ENCODE measurements at places on chromosomes 1 and 21. TPM values are rescaled to one million over a fixed set of nuclear protein-coding genes. Genes with fewer than 3 reads are reported as not detected.

The LHX8 gene
- total RNA-seq: not detected

The CDC73 gene
- total RNA-seq: 66.9 TPM

The NUP210L gene
- total RNA-seq: not detected

The HFM1 gene
- total RNA-seq: 1.6 TPM

The MEF2D gene
- 78.0 TPM for total RNA-seq

The PDE4B gene
- 5.7 TPM for total RNA-seq

The L1TD1 gene
- not detected for total RNA-seq

The DNAJC6 gene
- total RNA-seq: 4.3 TPM

The OR2T11 gene
- not detected for total RNA-seq

DNA sequence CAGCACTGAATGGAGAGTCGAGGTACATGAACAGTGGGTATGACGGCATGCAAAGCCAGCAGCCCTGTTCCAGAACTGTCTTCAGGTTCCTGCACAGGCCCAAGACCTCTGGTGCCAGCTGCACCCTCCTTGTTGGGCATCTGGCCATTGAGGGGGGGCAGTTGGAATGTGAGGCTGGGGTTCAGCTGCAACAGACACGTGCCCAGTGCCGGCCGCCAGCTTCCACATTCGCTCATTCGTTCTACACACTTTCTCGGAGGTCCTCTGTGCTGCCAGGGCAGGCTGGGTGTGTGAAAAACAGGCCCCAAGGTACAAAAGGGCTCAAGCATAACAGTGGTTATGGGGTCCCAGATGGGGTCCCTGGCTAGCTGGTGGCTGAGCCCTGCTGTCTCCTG is 37.9 kb upstream of the SLC19A1 start:
- DNase-seq: no peak
- no peak overlapping the region for H3K4me3 ChIP-seq
- no peak overlapping the region for H3K27ac ChIP-seq
- H3K36me3 ChIP-seq: no peaks in the 10 kb centered on the region

DNA sequence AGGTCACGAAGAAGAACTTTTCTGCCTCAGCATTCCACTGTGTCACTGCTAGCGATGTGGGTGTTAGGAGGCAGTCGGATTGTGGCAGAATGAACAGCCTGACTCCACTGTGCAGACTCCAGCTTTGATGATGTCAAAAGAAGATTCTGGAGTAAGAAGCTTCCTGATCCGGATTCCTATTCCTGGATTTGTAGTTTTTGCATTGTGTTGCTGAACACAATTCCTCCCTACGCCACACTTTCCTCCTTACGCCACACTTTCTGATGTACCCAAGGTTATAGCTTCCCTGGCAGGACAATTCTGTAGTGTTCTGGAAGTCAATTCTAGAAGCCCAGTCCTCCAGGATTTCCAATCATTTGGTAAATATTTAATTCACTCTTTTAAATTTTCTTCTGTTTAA is 665.2 kb upstream of the ADGRL2 start:
- H3K4me1 ChIP-seq: no peaks in the 10 kb centered on the region
- no peak for DNase-seq
- H3K27me3 ChIP-seq: no peaks in the 10 kb centered on the region
- no peaks in the 10 kb centered on the region for H3K36me3 ChIP-seq

DNA sequence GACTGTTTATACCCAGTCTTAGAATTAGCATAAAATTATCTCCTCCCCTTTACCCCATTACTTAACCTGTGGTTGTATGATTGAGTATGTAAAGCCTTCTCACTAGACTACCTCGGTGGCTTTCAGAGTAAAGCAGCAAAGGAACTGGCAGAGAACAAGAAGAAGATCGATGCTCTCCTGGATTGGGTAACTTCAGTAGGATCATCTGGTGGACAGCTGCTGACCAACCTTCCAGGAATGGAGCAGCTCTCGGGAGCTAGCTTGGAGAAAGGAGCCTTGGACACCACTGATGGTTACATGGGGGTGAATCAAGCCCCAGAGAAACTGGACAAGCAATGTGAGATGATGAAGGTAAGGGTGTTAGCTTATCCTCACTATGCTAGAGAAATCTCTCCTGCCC is 138.6 kb upstream of the BMP8A start:
- no peaks in the 10 kb centered on the region for H3K27me3 ChIP-seq
- no peaks in the 10 kb centered on the region for H3K4me1 ChIP-seq
- no peak for DNase-seq
- no peak overlapping the region for H3K4me3 ChIP-seq

DNA sequence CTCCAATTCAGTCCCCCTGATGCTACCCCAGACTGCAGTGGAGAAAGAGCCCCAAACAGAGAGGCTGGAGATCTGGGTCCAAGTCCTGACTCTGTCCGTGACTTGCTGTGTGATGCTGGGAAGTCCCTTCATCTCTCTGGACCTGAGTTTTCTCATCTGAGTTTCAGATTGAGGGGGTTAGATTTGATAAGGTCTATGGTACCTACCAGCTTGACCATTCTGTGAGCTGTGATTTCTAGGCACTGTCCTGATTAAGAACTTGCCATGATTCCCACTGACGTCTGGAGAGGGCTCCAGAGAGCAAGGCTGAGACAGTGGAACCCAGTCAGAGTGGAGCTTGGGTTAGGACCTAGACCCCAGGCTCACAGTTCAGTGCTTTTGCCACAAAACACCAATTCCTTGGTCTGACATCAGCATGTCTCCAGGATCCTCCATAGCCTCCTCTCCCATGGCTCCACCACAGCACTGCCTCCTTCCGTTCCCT is 43.8 kb upstream of the DMBX1 start:
- peaks cover 25% of the 10 kb centered on the region for H3K4me1 ChIP-seq
- peaks cover 26% of the 10 kb centered on the region for H3K27me3 ChIP-seq
- no peak overlapping the region for H3K27ac ChIP-seq
- no peaks in the 10 kb centered on the region for H3K36me3 ChIP-seq

GRCh38 chr1:177847843-177848242 is 122.0 kb downstream of the SEC16B start:
- H3K27ac ChIP-seq: no peak overlapping the region
- H3K36me3 ChIP-seq: no peaks in the 10 kb centered on the region
- H3K27me3 ChIP-seq: no peaks in the 10 kb centered on the region
- DNase-seq: peak; percentile 75
- H3K4me3 ChIP-seq: no peak overlapping the region

DNA sequence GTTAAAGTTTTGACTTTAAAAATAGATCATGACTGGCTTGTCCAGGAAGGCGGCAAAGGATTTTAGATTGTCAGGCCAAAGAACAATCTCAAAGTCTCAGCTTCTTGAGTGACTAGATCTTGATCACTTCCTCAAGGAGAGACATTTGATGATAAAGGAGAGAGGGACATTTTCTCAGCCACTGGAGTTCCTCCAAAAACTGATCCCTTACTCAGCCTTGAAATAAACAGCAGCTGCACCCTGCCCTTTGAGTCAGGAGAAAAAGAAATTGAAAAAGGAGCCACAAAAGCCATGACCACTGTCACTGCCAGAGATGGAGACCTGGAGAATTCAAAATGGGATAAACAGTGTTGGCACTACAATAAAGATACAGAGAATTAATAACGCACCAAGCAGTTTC is 288.4 kb upstream of the PRMT6 start:
- H3K27ac ChIP-seq: no peak overlapping the region
- H3K36me3 ChIP-seq: no peaks in the 10 kb centered on the region
- H3K4me3 ChIP-seq: no peak overlapping the region
- peaks cover 4% of the 10 kb centered on the region for H3K4me1 ChIP-seq
- no peak for DNase-seq

DNA sequence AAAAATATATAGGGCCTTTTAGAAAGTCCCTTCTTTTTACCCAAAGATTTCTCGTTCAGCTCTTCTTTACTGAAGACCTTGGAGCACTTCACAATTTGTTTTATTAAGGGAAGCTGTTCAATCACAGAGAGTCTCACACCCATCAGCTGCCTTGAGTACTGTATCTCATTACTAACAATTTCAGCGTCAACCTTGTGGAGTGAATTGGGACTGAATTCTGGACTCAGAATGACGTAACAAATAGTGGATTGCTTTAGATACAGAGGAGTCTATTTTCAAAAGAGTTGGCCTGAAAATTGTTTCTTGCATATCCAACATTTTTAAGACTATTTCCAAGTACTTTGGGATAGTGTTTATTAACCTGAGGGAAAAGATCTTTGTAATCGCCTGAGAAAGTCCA is 7.9 kb downstream of the MAP10 start:
- H3K4me1 ChIP-seq: no peaks in the 10 kb centered on the region
- no peak overlapping the region for H3K27ac ChIP-seq
- no peaks in the 10 kb centered on the region for H3K27me3 ChIP-seq
- H3K36me3 ChIP-seq: no peaks in the 10 kb centered on the region

DNA sequence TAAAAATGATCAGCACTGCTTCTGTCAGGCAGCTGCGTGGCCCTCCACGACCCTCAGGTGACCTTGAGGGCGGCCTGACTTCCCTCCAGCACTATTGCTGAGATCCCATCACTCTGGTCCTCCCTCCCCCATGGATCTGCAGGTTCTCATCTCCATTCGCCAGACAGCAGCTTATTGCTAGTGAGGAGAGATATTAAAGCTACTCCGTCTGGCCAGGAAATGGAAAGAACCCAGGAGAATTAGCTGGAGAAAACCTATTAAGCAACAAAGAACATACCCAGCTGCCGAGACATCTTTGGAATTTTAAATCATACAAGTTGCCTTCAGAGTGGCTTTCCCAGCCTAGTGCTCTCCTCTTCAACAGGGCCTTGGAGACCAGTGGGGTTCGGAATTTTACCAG is 25.7 kb upstream of the KCNN3 start:
- no peak overlapping the region for H3K4me3 ChIP-seq
- no peaks in the 10 kb centered on the region for H3K4me1 ChIP-seq
- no peaks in the 10 kb centered on the region for H3K27me3 ChIP-seq
- H3K36me3 ChIP-seq: no peaks in the 10 kb centered on the region
- DNase-seq: no peak

GRCh38 chr1:212565079-212565478 is 43.5 kb upstream of the ATF3 start:
- H3K27ac ChIP-seq: no peak overlapping the region
- peaks cover 9% of the 10 kb centered on the region for H3K4me1 ChIP-seq
- DNase-seq: peak; percentile 85
- no peaks in the 10 kb centered on the region for H3K36me3 ChIP-seq
- H3K27me3 ChIP-seq: no peaks in the 10 kb centered on the region
- H3K4me3 ChIP-seq: no peak overlapping the region

GRCh38 chr1:155976062-155976912 is 2.1 kb downstream of the ARHGEF2 start:
- H3K27me3 ChIP-seq: no peaks in the 10 kb centered on the region
- no peak for DNase-seq
- peak overlapping the region; percentile 97 for H3K27ac ChIP-seq
- peaks cover 79% of the 10 kb centered on the region for H3K4me1 ChIP-seq

- no peak overlapping the region for H3K4me3 ChIP-seq
- no peaks in the 10 kb centered on the region for H3K4me1 ChIP-seq
- DNase-seq: no peak
- H3K27ac ChIP-seq: no peak overlapping the region
Observed at GRCh38 chr1:238499021-238499420, 608.3 kb upstream of the ZP4 start.

DNA sequence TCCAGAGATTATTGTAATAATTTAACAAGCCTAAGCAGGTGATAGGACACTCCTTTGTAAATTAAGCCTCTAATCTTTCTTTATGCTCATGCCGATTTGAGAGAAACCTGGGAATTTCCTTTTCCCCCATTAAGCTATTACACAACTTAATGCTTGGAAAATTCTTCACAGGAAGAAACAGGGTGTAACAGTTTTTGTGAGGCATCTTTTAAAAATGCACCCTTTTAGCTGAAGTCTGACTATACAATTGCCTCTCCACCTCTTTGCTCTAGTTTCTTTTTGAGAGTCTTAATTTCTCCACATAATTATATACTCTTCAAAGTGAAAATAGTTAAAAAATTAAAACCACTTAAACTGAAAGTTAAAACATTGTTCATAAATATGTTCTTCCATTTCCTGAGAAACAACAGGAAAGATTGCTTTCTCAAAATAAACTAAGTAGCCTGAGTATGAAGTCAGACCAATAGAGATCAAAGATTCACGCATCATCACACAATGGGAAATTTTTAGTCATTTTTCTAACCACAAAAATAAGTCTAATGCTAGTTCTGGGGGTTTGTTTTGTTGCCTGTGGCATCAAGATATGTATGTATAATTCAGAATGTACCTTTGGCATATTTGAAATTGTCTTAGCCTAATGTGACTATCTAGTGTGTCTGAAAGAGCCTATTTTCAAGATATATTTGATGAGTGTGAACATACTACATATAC is 34.7 kb downstream of the LRRC8D start:
- no peak for DNase-seq
- no peak overlapping the region for H3K27ac ChIP-seq
- H3K4me1 ChIP-seq: no peaks in the 10 kb centered on the region
- H3K27me3 ChIP-seq: no peaks in the 10 kb centered on the region
- H3K36me3 ChIP-seq: no peaks in the 10 kb centered on the region
- H3K4me3 ChIP-seq: no peak overlapping the region

DNA sequence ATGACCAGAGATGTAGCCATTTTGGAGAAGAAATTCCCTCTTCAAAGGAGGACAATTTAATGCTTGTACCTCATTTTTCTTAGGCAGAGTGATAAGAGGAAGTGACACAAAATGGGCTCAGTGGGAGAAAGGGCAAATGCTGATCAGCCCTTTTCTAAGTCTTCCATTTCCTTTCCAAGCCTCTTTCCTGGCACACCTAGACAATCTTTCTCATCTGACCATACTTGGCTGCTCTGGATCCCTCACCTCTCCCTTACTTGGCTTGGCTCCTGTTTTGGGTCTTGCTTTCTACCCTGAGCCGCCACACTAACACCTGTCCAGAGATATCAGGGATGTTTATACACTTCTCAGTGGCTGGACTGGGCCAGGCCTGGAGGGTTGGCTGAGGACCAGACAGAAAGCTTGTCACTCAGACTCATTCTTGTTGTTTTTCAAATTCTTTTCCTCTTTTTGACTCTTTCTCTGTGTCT is 13.1 kb downstream of the TXNIP start:
- DNase-seq: no peak
- H3K4me3 ChIP-seq: no peak overlapping the region
- no peaks in the 10 kb centered on the region for H3K36me3 ChIP-seq
- H3K27me3 ChIP-seq: no peaks in the 10 kb centered on the region

- no peaks in the 10 kb centered on the region for H3K36me3 ChIP-seq
- no peaks in the 10 kb centered on the region for H3K27me3 ChIP-seq
- DNase-seq: no peak
- no peak overlapping the region for H3K4me3 ChIP-seq
- H3K27ac ChIP-seq: no peak overlapping the region
Observed at GRCh38 chr1:192977089-192977706, 82.0 kb downstream of the UCHL5 start.

DNA sequence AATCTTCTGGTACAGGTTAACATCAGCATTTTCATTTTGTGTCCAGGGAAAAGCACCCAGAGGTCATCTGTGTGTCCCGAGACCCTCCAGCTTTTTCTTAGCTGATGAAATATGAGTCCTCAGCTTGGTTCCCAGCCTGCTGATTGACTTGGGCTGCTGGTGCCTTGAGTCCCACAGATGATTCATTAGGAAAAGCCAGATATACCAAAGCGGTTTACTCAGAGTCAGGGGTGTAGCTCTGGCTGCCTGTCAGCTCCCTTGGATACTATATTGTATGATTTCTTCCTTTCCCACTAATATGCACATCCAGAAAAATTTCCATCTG is 43.7 kb upstream of the MAB21L3 start:
- no peaks in the 10 kb centered on the region for H3K27me3 ChIP-seq
- H3K4me1 ChIP-seq: no peaks in the 10 kb centered on the region
- H3K36me3 ChIP-seq: no peaks in the 10 kb centered on the region
- no peak for DNase-seq
- H3K4me3 ChIP-seq: no peak overlapping the region
- peak overlapping the region; percentile 44 for H3K27ac ChIP-seq

- H3K4me1 ChIP-seq: no peaks in the 10 kb centered on the region
- H3K4me3 ChIP-seq: no peak overlapping the region
- DNase-seq: no peak
- H3K27ac ChIP-seq: no peak overlapping the region
Observed at GRCh38 chr1:182520736-182521135, 68.3 kb downstream of the RNASEL start.

Data from esophagus muscularis mucosa (tissue), 4 donors.